ENCODE measurements at places on chromosomes 1 and 21. TPM values are rescaled to one million over a fixed set of nuclear protein-coding genes. Genes with fewer than 3 reads are reported as not detected.
A peak's percentile ranks its signal among the peaks of the same experiment; 100 is the strongest.

GRCh38 chr1:230313453-230314141, 112.5 kb downstream of the PGBD5 start:
- DNase-seq: no peak

DNA sequence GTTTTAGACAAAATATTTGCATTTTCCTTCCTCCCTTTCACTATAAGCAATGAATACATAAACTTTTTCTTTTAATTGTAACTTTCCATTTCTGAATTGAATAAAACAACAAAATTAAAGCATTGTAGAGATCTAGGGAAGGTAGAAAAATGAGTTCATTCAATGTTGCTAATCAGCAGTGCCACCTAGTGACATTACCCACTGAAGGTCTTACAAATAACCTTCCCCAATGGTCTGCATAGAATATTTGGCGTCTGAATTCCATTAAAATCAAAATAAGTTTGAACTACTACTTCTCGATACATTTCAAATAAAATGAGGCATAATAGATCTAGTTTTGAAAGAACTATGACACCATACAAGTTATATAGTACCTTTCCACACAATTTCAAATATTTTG, 19.6 kb downstream of the FH start:
- DNase-seq: peak; percentile 67

- DNase-seq: no peak
Measured at GRCh38 chr1:60916906-60917305, 165.5 kb upstream of the NFIA start.

Gene FMO3
- polyA plus RNA-seq: 1.2 TPM
